Ammon's horn (tissue), 1 donor: ENCODE measurements at places on chromosomes 12 and 14.

GRCh38 chr12:112852127-112852526 is 54.6 kb upstream of the OAS1 start:
- no peak for DNase-seq

DNA sequence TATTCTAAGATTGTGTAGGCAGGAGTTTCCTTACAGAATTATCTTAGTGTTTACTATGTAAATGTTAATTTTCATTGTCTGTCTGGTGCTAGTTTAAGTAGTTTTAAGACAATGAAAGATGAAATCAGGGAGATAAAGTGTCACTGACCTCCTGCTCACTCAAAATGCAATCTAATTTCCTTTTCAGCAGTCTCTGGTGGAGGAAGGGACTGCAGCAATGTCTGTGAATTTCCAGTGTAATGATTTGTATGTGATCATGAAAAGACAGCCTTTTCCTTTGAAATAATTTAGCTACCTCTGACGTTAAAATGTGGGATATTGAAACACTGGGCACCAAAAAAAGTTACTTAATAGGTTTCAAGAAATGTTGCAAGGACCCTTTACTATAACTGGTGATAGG is 779.7 kb upstream of the FLRT2 start:
- no peak for DNase-seq

GRCh38 chr12:83954071-83954789 is 958.4 kb downstream of the SLC6A15 start:
- peak; percentile 41 for DNase-seq

GRCh38 chr14:63483315-63483714 is 59.9 kb downstream of the PPP2R5E start:
- DNase-seq = no peak

DNA sequence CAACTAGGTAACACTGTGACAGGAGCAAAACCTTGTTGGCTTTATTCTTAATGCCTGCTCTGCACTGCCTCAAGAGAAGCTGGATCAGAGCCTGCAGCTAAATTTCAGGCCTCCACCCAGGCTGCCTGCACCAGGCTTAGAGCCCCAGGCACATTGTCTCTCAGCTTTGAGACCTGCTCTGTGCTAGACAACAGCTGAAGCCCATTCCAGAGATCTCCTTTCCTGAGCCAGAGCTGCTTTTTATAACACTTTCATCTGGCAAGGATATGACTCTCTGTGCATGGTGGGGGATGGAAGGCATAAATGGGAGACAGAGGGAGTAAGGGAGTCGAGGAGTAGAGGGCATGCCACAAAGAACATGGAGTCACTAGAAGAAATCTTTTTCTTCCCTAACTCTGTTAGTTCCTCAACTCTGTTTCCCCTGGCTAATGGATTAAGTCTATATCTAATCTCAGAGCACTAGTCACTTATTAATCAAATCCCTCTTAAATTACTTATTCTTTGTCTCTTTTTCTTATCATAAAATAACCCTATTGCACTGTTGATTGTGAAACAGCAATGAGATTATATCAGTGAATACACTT is 27.1 kb upstream of the LUM start:
- DNase-seq = no peak

GRCh38 chr12:42631513-42631912 is 42.0 kb upstream of the PRICKLE1 start:
- DNase-seq = no peak
